ENCODE measurements at places on chromosomes 4 and X. TPM values are rescaled to one million over a fixed set of nuclear protein-coding genes. Genes with fewer than 3 reads are reported as not detected.

The XK gene
- total RNA-seq: 7.7 TPM

The CENPVL1 gene
- total RNA-seq: not detected

The CENPVL3 gene
- not detected for total RNA-seq

The OPHN1 gene
- 8.7 TPM for total RNA-seq

The ARL9 gene
- 1.7 TPM for total RNA-seq

The AP1S2 gene
- total RNA-seq: 39.7 TPM

The ACOT9 gene
- 29.4 TPM for total RNA-seq

The ABCG2 gene
- total RNA-seq: 9.1 TPM

Measured in umbilical cord (tissue), 2 donors.